ENCODE measurements at places on chromosomes 13 and 19.
A peak's percentile ranks its signal among the peaks of the same experiment; 100 is the strongest.

- DNase-seq = no peak
Observed at GRCh38 chr19:55116859-55117662, at the start of gene PPP1R12C. Gene PPP1R12C (minus strand): TSS chr19:55117637. CDS start chr19:55117543, 94 bp downstream.

DNA sequence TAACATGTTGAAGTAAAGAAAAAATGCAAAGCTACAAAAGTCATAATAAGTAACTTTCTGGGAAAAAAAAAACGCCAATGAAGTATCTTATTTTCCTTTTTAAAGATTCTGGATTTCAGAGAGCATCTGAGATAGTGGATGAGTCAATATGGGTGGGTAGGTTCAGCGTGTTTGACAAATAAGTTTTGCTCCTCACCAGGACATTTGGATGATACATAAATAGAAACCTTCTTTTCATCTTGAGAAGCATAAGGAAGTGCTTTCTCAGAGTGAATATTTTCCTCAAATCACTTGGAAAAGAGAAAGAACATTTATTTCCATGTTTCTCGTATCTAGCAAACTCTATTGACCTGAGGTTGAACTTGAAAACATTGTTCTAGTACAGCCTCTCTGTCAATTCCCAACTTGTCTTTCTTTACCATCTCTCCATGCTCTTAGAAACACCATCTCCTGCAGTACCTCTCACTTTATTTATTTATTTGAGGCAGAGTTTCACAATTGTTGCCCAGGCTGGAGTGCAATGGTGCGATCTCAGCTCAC, 463.2 kb downstream of the KLF5 start:
- no peak for DNase-seq

GRCh38 chr19:58584498-58585441, 11.6 kb upstream of the MZF1 start:
- DNase-seq = no peak

DNA sequence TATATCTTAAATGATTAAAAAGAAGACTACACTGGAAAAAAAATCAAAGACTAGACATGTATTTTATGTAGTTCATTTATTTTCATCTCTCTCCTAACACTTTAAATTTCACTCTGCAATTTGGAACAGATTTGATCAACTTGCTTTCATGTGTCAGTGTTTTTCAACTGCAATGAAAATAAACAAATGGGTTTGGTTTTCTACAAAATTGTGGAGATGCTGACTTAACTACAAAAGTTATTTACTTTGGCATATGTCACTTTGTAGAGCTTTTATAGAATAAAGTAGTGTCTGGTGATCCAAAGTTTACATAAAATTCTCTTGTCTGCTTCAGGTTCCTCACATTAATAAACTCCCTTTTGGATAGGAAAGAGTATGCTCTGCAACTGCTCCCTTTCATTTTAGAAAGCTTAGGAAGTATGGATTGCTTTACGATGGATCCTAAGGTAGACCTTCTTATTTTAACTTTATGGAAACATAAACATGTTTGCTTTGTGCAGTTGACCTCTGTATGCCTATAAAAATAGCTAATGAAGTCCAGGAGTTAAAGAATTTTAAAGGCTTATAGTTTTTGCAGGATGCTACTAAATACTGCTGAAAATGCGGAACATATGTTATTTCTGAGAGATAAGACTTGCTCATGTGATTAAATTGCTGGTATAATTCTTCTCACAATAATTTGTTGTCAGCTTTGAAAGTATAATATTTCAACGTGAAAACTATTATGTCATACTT, 815.9 kb downstream of the PCDH9 start:
- no peak for DNase-seq

- DNase-seq = no peak
Observed at GRCh38 chr13:48923376-48923775, 52.3 kb upstream of the FNDC3A start.

GRCh38 chr13:113945857-113946408, 27.9 kb downstream of the C13orf46 start:
- peak; percentile 0 for DNase-seq

DNA sequence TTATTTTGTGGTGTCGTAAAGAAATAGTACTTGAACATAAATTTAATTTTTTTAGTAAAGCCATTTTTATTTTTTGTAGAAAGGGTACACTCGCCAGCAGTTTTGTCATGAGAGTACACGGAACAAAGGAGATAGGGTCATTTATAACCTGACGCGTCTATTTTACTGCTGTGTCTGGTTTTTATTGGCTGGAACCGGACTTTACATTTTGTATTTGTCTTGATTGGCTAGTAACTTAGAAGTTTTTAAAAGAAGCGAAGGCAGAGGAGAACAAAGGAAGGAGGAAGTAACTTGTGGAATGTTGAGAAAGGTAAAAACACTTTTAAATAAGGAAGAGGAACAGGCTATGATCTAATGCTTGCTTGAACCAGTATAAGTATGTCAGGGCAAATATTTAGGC, 43.5 kb downstream of the TRPM4 start:
- DNase-seq = no peak

GRCh38 chr19:17725422-17726078, 6.3 kb downstream of the MAP1S start:
- no peak for DNase-seq

GRCh38 chr13:41065078-41065477, 3.8 kb downstream of the WBP4 start:
- DNase-seq = no peak

DNA sequence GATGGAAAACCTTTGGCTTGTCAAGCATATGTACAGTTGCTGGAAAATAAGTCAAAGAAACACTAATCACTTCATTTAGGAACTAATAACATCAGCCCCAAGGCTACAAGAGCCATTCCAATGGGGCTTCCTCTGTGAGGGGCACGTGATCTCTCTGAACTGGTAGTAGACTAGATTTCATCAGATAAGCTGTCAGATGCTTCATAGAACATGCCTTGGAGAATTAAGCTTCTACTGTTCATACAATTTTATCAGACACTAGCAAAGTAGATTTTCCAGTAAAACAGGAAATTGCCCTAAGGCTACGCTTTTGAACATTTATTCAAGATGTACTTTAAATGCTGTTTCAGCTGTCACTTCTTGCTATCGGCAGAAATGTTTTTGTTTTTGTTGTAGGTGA, 107.8 kb downstream of the EDNRB start:
- DNase-seq = no peak

GRCh38 chr13:80389073-80390038, 48.4 kb upstream of the SPRY2 start:
- DNase-seq = no peak

GRCh38 chr19:10788146-10788545, 47.9 kb downstream of the TMED1 start:
- DNase-seq = no peak

- no peak for DNase-seq
Observed at GRCh38 chr19:39817888-39818561, 15.9 kb downstream of the DYRK1B start.

DNA sequence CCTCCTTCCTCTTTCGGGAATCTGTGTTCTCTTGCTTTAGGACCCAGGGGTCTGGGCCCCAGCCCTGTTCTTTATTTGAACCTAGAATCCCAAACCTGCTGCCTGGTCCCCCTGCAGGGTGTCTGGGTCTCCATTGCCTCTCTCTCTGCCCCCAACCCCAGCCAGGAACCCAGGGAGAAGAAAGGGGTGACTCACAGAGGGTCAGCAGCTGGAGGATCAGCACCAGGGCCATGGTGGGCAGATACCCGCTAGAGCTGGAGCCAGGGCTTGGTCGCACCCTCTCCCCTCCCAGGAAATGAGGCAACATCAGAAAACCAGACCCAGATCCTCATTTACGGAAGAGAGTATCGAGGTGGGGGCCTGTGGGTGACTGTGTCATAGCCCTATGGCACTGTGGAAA, at the start of gene OSCAR:
Gene OSCAR (minus strand): TSS at position 243 of the 400 bp plus-strand sequence. CDS start 11 bp downstream, at position 232.
- no peak for DNase-seq

- peak; percentile 43 for DNase-seq
Observed at GRCh38 chr13:110006304-110006703, 219.9 kb upstream of the IRS2 start.

DNA sequence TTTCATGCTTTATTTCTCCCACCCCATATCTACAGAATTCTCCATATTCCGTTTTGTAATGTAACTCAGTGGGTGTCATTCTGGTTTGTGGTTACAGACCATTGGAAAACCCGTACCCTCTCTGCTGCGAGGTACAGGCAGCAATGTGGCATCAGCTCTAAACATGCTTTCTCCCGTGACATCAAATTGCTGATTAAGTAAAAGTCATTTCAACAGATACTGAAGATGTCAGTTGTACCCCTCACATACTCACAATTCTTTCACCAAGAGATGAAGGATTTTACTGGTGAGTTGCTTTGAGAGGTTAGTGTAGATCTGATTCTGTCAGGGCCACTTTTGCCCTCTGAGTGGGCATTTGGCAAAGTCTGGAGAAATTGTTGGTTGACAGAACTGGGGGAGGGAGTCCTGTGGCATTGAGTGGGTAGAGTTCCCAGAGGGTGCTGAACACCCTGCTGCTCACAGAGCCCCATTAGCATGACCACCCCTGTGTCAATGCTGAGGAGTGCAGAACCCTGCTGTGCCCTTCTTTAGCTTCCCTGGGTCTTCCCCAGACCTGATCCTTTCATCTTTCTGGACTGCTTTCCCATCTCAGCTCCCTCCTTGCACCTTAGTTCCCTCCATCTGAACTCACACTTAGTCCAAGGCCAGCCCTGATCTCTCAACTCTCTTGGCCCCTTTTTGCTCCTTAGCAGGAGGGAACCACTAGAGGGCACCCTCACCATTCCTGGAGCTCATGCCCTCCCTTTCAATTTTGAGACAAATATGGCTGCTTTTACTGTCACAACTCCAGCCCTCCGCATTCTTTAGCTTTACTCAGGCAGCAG, 39.9 kb upstream of the CEACAM8 start:
- peak; percentile 19 for DNase-seq

DNA sequence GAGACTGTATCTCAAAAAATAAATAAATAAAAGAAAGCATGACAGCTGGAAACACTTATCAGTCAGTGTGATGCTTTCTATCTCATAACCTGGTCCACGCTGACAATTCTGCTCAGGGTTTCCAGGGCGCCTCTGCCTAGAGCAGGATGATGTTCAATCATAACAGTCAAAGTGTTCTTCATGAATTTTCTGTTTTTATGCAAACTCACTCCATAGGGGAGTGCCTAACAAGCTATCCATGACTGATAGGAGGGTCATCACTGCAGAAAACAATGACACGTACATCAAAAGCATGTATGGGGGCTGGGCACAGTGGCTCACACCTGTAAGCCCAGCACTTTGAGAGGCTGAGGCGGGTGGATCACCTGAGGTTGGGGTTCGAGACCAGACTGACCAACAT, 41.4 kb upstream of the ZNF83 start:
- DNase-seq = no peak

DNA sequence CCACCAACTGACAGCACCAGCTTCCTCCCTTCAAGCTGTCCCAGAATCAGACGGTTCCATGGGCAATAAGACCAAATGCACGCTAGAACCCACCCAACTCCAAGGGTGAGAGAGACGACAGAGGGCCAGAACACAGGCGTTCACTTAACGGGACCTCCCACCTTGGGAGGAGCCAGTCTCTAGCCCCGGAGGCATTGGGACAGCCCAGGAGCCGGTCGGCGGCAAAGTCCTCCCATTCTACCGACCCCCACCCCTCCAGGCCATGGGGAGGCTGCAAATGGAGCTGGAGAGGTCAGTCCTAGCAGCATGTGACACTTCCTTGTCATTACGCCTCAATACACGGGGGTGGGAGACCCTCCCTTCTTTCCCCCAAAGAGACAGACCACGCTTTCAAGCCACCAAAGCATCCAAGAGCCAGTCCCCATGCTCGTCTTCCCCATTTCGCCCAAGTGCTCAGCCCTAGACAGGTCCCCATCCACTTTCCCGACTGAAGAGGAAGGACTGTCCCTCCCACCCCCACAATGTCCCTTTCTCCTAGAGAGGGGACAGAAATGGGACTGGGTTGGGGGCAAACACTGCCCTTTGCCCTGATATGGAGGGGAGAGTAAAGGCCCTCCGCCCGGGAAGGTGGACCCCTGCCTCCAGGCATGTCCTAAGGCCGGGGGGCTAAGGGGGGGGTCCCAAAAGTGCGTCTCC, 964 bp downstream of the KHSRP start:
- DNase-seq = peak; percentile 32

GRCh38 chr13:36418022-36418805, 14.1 kb upstream of the CCNA1 start:
- DNase-seq = peak; percentile 72

GRCh38 chr19:52198678-52199077, 8.8 kb downstream of the PPP2R1A start:
- DNase-seq = no peak

DNA sequence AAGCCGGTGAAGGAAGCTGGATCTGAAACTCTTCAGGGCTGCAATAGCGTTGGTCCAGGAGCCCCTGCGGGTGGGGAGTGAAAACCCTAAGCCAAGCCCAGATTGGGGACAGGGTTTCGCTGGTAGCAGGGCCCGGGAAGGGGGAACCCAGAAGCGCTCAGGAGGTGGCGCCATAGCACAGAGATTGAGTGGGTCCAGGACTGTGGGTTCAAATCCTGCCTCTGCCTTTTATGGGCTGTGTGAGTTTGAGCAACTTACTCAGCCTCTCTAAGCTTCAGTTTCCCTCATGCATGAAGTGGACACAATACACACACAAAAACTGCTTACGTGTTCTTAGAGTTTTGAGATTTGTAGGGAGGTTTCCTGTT, 8.3 kb upstream of the SYCN start:
- DNase-seq = no peak

DNA sequence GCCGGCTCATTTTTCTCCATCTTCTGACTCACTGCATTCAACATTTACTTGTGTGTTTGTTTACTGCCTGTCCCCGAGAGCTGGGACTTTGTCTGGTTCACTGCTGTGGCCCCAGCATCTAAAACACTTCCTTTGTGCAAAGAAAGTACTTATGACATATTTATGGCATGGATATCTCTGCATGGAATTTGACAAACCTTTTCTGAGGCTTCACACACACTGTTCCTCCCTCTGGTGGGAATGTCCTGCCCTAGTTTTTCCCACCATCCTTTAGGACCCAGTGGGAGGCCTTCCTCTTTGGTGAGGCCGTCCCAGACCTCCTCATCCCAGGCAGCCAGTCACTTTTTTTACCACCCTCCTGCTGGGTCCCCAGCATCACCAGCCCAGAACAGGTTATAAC, 1.4 kb upstream of the SRRM5 start:
- DNase-seq = no peak

DNA sequence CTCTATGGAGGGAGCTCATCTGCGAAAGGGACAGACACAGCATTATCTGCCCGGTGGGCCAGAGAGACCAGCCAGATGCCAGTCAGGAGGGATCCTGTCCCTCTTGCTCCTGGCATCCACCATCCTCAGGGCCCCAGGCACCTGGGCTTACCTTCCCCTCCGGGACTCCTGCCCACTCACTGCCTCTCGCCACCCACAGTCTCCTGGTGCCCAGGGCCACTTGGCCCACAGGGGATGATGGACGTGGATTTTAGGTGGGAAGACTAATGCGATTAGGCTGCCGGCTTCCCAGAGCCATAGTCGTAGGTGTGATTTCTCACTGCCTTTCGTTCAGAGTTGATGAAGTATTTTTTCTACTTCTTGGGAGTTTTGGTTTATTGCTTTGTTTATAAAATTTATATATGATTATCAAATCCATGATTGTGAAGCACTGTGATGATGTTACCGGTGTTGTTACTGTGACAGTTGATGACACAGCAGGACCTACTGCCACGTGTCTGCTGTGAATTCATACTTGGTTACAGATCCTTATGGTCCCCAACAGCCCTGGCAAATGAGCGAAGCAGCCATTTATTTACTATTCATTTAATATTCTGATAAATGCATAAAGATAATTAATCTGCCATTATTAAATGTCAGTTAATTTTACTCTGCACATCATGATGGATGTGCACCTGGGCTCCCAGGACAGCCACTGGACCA, 14.5 kb upstream of the CHAMP1 start:
- no peak for DNase-seq

GRCh38 chr13:59691501-59692066, 472.1 kb downstream of the DIAPH3 start:
- DNase-seq = no peak

GRCh38 chr13:46382224-46382623, 4.8 kb downstream of the RUBCNL start:
- no peak for DNase-seq
